Putamen (tissue), 1 donor: ENCODE measurements at places on chromosomes 12 and 14.
A peak's percentile ranks its signal among the peaks of the same experiment; 100 is the strongest.

DNA sequence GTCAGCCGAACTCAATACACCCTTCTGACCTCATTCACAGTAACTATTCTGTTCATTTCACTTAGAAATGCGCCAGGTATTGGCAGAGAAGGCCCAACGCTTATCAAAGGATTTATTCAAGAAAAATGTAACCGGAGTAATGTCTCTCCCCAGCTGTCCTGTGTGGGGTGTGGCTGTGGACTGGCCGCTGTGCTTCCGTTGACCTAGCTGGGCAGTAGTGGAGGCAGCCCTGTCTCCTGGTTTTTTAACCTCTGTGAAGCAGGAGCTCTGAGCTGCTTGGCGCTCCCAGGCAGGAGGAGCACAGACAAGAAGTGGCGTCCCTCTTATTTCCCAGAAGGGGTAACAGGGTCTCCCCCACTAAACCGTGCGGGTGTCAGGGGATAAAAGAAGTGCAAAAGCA lies 85.2 kb downstream of the ESR2 start:
- no peak for DNase-seq

- DNase-seq, result no peak
Measured at GRCh38 chr12:51374856-51375255, 16.4 kb downstream of the GALNT6 start.

- DNase-seq, result no peak
Measured at GRCh38 chr14:90091393-90091792, 29.6 kb downstream of the KCNK13 start.

GRCh38 chr12:91191513-91192111 lies 9.0 kb upstream of the DCN start:
- DNase-seq, result no peak

- DNase-seq, result no peak
Measured at GRCh38 chr12:114765960-114766691, 82.2 kb upstream of the TBX3 start.

DNA sequence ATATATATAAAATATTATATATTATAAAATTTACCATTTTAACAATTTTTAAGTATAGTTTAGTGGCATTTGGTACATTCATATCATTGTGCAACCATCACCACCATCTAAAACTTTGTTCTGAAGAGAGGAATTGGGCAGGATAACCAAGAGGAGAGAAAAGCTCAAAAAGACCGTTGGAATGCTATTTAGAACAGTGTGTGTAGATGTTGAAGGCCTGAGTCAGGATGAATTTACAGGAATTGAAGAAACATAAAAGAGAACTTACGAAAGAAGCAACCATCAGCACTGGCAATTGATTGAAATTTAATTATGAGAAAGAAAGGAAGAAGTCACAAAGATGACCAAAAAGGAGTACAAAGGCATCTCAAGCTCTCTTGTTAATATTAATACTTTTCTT lies 196.9 kb upstream of the PWP1 start:
- DNase-seq, result no peak

- no peak for DNase-seq
Measured at GRCh38 chr12:116887244-116887643, 6.0 kb upstream of the HRK start.

DNA sequence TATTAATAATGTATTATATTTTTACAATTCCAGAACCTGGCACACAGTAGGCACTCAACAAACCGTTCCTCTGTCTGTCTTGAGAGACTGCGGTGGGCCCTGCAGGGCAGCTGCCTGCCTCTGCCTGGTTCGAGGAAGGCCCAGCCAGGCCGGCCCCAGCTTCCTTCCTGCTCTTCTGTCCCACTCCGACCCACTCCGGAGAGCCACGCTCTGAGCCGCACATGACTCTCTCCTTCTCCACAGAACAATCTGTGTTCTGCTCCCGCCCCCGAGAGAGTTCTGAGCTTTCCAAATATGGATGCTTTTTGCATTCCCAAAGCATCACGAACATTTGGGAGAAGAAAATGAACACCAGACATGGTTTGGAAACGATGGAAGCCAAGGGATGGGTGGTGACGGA lies 57.3 kb downstream of the TTC7B start:
- peak; percentile 62 for DNase-seq

DNA sequence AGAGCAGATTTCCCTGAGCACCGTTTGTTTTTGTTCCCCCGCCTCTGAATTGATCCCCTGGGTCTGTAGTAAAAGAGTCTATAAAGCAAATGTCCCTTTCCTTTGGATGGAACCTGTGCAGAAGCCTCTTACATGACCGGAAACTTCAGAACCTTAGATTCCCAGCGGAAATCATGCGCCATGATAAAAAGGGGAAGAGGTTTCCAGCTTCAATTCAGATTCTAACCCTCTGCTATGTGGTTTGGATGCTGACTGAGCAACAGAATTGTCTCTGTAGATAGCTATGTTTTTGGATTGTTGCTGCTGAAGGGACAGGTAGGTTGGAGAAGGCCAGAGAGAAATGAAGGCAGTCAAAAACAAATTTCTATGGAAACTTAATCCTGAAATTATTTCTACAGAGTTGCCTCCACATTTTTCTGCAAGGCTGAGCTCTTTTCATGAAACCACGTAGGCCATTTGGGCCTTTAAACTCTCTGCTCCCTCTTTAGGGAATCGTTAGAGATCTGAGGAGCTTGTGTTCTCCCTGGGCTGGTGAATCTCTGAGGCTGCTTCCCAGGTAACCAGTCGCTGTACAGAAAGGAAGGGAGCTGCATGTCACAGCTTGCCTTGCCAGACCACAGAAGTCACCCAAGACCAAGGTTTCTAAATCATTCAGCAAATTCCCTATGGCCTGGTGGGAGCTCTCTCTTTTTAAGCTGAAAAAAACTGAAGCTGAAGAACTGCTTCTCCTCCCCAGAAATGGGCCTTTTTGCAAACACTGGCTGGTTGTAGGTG lies 28.7 kb upstream of the OR10P1 start:
- DNase-seq, result no peak

- no peak for DNase-seq
Measured at GRCh38 chr12:77001276-77001675, 64.1 kb downstream of the E2F7 start.

DNA sequence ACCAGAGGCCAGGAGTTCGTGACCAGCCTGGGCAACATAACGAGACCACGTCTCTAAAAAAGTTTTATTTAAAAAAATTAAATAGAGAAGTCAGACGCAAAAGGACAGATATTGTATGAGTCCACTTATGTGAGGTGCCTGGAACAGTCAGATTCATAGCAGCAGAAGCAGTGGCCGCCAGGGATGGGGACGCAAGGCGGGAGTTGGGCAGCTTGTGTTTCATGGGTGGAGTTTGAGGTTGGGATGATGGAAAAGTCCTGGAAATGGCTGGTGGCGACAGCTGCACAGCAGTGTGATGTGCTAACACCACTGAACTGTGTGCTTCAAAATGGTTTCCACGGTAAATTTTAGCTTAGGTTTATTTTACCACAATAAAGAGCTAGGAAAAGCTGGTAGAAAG lies 57.6 kb upstream of the DDX11 start:
- DNase-seq, result no peak

GRCh38 chr14:62866376-62866775 lies 178.9 kb downstream of the KCNH5 start:
- DNase-seq, result no peak

DNA sequence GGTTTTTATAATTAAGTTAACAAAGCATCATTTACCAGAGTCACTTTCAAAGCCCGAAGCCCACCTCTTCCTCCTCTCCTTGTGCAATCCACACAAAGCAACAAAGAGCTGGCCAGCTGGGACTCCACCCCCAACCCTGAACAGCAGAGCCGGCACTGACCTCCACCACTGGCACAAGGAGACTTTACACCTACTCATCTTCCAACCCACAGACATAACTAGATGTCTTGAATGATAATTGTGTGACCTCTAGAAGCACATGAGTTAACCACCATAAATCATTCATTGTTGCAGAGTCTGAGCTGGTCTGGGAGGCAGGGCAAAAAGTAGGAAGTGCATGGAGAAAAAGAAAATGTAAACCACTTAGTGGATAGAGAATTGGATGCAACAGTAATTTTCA lies 72.2 kb downstream of the ST8SIA1 start:
- DNase-seq, result no peak

DNA sequence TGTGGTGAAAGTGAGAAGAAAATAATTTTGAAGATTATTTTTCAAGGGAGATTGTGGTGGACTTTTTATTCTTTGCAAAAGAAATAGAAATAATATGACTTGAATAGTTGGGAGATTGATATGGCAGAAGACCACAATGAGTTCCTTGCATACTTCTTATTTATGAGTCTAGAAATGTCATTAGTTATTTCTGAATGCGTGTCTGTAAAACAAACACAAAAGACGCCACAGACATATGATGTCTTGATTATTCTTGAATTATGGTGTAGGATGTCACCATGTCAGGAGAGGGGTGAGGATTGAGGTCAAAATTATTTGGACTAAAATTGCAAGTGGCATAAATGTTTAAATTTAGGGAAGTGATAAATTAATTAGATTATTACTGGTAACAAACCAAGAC lies 440.7 kb upstream of the PDE3A start:
- DNase-seq, result no peak

DNA sequence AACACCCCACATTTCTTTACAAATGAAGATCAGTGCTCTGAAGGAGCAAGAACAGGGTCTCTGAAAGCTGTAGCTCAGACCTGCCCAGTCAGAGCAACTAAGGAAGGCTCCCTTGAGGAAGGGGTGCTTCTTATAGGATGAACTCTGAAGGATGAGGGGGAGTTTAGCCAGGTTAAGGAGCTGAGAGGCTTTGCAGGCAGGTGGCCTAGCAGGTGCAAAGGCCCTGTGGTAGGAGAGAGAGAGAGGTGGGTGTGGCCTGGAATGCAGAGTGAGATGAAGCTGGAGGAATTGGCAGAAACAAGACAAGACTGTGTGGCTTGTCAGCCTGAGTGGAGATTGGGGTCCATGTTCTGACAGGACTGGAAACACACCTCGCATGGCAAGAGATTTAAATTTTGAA lies 20.5 kb upstream of the FAM222A start:
- no peak for DNase-seq

- DNase-seq, result no peak
Measured at GRCh38 chr12:75850721-75851462, 180.7 kb downstream of the PHLDA1 start.

DNA sequence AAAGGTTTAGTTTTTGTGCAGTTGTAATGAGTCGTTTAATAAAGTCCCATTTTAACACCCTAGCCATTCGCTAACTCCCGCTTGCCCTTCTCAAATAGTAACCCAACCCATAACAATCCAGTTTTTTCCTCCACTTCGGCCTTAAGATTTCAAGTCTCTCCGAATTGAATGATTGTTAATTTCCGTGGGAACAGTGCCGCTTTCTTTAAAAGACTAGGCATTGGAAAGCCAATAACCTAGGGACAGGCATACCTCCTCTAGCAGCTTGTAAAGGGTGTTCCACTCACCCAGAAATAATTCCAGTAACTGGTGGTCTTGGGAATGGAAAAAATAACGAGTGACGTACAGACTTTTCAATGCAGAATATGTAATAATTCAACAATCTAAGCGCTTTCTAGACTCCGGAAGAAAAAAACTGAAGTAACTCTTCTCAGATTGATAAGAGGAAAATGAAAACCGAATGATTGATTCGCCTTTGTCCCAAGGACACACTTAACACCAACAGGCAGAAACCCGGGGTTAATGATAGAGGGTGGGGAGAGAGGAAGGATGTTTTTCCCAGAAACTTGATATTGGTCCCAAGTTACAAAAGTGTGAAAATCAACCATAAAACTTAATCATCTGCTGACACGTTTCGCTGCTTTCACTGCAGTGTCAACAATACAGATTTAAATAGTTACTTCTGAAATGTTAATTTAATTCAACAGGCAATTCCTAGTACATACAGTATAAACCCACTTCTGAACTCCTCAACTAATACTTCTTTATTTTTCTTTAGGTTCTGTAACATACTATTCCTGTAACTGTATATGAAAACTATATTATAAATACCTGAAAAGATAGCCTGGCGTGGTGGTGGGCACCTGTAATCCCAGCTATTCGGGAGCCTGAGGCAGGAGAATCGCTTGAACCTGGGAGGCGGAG lies 1.0 kb upstream of the SINHCAF start:
- DNase-seq, result no peak

DNA sequence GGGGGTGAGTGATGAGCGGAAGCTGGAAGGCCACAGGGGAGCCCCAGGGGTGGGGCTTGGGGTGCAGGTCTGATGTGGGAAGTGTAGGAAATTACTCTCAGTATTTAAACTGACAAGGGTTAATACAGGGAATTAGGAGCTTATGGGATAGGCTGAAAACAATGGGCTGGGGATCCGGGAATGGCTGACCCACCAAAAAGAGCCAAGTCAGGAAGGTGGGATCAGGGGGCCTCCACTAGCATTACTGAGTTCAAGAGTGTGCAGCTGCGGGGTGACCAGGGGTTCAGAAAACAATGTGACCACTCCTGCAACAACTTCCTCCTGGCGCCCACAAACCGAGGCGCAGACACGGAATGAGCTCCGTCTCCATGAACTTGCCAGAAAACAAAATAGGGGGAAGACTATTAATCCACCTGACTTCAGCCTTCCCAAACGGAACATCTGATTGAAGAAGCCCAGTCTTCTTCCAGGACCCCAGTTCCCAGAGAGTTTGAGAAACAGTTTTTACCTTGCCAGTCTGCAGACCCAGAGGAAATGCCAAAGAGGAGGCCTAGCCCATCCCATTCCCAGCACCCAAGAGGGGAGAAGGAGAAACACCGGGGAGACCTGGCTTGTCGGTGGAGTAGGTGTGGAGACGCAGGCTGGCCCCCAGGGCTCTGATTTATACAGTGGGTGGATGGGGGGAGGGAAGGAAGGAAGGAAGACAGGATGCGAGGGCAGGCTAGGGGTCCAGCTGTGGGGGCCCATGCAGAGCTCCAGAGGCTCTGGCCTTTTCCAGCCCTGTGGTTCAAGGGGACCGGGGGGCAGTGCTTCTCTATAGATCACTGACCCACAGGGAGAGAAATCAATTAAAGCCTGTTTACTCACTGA lies 16.5 kb upstream of the YY1 start:
- no peak for DNase-seq

GRCh38 chr12:29066011-29066588 lies 83.0 kb upstream of the FAR2 start:
- peak; percentile 95 for DNase-seq

GRCh38 chr14:24928386-24928900 lies 121.5 kb downstream of the STXBP6 start:
- no peak for DNase-seq

GRCh38 chr12:118190266-118190665 lies 54.3 kb downstream of the PEBP1 start:
- peak; percentile 78 for DNase-seq

GRCh38 chr14:24067133-24068082 lies 4.0 kb upstream of the CPNE6 start:
- no peak for DNase-seq

DNA sequence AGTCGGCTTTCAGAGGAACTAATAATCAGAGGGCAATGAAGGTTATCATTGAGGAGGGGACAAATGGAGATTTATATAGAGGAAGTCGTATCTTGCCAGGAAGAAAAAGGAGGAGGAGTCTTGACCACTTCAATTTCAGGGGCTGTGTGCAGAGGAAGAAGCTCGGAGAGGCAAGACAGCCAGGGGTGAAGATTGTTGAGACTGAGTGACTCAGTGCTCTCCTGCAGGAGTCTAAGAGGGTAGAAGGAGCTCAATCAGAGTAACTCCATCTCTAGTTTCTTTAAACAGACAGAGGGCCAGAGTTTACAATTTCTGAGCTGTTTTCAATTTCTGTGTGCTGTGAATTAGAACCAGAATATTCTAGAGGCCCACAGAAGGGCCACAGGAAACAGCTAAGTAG lies 439.3 kb upstream of the PRICKLE1 start:
- no peak for DNase-seq

- no peak for DNase-seq
Measured at GRCh38 chr12:109829667-109830066, 3.5 kb downstream of the TRPV4 start.
